ENCODE measurements at places on chromosomes 4 and X.

DNA sequence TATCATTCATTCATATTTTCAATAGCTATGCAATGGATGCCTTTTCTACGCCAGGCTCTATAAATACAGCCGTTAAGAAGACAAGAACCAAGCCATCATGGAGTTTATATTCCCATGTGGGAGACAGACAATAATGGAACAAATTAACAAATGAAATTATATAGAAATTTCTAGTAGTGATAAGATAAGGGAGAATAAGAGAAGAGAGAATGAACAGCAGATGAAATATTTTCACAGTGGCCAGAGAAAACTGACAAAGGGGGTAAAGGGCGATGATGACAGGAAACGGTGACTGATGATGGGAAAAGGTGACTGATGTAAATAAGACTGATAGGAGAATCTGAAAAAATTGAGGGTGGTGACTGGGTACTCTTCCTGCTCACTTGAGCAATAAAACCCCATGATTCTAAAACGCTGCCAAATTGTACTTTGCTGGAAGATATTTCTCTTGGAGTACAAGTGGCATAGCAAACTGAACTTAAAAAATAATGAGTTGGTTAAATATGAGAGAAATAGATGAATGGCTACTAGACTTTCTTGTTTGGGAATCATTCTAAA is 13.2 kb downstream of the RNF150 start:
- DNase-seq, result no peak

DNA sequence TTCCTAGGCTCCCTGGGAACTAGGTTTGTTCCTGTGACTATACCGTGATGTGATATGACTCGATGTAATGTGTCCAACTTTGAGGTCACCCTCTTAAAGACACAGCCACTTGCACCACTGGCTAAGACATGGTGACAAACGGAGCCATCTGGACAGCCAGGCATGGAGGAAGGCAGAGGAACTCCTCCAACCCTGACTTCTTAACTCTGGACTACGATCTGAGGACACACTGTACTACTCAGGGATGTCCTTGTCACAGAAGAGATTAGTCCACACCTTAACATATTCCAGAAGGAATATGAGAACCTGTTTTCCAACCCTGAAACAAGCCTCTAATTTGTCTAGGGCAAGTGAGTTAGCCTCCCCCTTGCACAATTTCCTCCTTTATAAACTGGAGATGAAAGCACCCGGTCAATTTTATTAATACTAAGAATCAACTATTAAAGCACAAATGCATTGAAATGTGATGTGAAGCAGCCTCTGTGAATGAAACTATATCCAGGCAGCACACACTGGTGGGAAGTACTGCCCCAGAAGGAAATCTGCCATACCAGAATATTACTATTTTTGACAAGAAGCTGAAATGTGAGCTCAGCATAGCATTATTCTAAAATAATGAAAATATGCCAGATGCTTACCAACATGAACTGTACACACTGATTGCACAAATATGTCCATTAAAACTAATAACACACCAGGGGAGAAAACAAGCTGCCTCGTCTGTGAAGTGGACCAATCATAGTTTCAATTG is 47.3 kb downstream of the TSPAN5 start:
- DNase-seq, result no peak

DNA sequence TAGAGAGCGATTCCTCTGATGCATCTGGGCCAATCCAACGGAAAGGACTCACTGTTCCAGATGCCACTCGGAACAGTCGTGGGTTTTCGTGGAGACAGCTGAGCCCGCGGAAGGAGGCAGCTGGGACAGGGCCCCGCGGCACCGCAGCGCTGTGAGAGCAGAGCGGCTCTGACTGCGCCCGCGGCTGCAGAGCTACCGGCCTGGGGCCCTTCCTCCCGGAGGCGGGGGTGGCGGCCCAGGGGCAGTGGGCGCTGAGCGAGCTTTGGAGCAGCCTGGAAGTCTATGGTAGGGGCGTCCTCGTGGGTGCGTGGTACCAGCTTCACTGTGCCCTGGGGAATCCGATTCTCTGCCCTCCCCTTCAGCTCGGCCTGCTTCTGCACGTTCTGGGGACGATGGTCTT is 24.9 kb downstream of the CLDN34 start:
- DNase-seq, result no peak

GRCh38 chr4:114907568-114907967 is 205.9 kb downstream of the NDST4 start:
- DNase-seq, result no peak

GRCh38 chr4:42452823-42453222 is 55.5 kb downstream of the SHISA3 start:
- no peak for DNase-seq

DNA sequence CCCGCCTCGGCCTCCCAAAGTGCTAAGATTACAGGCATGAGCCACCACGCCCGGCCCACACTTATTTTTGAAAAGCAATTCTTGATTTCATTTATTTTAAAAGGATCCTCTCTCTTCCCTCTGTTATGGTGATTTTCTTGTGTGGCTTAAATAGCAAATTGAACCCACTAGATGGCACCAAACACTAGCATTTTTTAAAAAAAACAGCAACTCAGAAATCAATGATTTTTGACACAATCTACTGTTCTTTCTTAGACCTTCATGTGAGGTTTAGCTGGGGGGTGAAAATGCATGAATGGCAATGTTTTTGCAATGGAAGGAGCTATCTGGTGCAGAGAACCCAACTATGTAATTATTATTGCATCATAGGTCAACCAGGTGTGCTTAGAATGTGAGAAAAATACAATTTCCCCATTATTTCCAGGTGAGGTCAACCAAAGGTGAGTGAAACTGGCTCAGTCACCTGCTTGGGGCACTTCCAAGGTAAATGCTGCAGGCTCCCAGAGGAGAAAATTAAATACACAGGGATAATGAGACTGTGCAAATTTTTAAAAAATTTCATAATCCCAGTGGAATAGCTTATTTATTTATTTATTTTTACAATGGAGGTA is 226.7 kb upstream of the PRKX start:
- DNase-seq, result peak; percentile 52

- no peak for DNase-seq
Measured at GRCh38 chr4:132101526-132101925, 1047.6 kb upstream of the PCDH10 start.

- no peak for DNase-seq
Measured at GRCh38 chr4:80990851-80991250, 39.7 kb upstream of the BMP3 start.

GRCh38 chr4:183747380-183747779 is 88.3 kb downstream of the TRAPPC11 start:
- DNase-seq, result no peak

DNA sequence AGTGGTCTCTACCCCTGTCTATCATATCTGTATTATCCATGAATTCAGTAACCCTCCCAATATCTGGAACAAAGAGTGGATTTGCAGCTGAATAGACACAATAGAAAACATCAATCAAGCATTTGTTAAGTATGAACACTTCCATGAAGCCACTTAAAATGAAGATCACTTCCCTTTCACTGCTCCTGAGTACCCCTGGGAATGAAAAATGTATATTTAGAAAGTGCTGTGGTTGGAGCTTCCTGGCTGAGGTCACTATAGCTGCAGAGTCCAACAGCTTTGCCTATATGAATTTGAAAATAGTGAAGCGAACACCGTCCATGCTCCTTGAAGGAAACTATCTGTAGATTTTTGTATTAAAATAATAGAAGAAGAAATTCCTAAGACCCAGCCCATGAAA is 227.0 kb downstream of the DTHD1 start:
- DNase-seq, result no peak

DNA sequence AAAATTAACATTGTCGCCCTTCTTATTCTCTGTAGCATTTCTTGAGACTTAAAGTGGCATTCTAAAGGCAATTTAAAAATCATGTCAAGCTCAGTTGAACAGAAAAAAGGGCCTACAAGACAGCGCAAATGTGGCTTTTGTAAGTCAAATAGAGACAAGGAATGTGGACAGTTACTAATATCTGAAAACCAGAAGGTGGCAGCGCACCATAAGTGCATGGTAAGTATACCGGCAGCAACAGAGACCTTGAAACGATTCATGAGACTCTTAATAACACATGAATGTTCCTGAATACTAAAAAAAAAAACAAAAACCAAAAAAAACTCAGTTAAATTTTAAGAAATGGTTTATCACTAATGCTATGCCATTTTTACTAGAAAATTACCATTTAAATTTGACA is 82.4 kb upstream of the HPRT1 start:
- DNase-seq, result peak; percentile 16

DNA sequence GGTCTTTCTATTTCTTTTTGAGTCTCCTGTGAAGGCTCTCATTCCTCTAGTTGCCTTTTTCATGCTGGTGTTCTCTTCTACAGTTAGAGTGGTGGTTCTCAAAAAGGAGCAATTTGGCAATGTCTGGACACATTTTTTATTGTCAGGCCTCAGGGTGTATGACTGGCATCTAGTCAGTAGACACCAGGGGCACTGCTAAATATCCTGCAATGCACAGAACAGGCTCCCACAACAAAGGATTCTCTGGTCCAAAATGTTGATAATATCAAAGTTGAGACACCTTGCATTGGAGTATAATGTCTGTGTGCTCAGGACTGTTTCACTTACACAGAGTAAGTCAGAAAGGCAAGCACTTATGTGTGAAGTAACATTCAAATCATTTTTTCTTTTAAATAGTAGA is 1360.7 kb downstream of the ADGRL3 start:
- DNase-seq, result no peak

- DNase-seq, result peak; percentile 58
Measured at GRCh38 chr4:23934915-23935314, 45.1 kb upstream of the PPARGC1A start.

GRCh38 chr4:121457278-121457875 is 76.6 kb upstream of the QRFPR start:
- no peak for DNase-seq

DNA sequence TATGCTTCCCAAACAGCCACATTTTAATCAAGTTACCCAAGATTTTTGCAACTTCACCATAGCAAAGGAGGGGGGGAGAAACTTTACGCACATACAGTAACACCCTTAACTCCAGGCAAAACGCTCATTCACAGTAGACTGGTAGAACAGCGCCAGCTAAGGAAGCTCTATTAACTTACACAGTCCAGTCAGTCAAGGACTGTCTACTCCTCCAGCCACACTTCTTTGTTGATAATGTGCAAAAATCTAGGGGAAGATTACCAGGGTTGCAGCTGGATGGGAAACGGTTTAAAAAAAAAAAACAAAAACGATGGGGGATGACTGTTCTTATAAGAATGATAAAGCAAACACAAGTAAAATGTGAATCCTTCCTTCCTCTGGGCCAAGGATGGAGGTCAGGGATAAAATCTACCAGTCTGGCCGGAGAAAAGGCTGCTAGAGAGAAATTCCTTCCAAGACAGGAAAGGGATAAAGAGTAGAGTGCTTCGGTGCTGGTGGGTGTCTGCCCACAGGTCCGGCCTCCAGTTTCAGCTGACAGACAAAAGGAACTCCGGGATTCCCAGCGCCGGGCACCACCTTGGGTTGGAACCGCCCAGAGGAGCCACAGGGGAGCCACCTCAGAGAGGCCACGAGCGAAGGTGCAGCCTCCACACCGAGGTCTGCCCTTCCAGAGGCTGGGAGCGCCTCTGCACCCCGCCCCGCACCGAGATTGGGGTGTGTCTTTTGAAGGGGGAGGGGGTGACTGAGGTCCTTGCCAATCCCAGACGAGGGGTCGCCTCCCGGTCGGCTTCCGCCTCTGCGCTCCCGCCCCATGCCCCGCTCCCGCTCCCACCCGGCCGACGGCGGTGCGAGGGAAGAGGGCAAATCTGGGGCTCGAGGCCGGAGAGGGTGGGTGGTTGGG is 811 bp downstream of the ANKRD50 start:
- no peak for DNase-seq

GRCh38 chr4:6705646-6706045 is 4.0 kb downstream of the MRFAP1L1 start:
- no peak for DNase-seq

- peak; percentile 83 for DNase-seq
Measured at GRCh38 chr4:92455951-92456350, 152.2 kb downstream of the GRID2 start.

DNA sequence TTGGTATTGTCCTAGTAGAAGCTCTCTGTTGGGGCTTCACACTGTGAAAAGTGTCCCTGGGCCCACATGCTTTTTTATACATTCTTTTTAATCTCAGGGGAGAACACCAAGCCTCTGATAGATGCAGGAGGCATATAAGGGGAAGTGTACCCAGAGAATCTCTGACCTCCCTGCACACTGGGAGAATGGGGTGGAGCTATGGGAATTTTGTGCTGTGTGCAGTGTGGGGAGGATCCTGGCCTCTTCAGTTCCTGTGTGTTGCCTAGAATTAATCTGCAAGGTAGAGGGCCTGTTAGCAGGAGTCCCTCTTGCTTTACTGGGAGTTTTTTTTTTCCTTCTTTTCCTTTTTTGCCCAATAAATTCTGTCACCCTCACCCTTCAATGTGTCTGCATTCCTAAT is 49.2 kb upstream of the SPIN4 start:
- DNase-seq, result no peak

- DNase-seq, result no peak
Measured at GRCh38 chr4:112023402-112023950, 121.8 kb upstream of the FAM241A start.

DNA sequence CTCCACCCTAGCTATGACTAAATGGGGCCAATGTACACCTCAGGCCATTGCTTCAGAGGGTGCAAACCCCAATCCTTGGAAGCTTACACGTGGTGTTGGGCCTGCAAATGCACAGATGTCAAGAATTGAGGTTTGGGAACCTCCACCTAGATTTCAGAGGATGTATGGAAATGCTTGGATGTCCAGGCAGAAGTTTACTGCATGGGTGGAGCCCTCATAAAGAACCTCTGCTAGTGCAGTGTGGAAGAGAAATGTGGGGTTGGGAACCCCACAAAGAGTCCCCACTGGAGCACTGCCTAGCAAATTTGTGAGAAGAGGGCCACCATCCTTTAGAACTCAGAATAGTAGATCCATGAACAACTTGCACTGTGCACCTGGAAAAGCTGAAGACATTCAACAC is 284.1 kb downstream of the ANTXR2 start:
- DNase-seq, result no peak

- DNase-seq, result no peak
Measured at GRCh38 chr4:81214881-81215868, at the start of gene PRKG2. PRKG2 (minus strand) TSS chr4:81215222; CDS start chr4:81205047, 10,175 bp downstream.

GRCh38 chr4:17699380-17699779 is 82.0 kb downstream of the FAM184B start:
- DNase-seq, result no peak

DNA sequence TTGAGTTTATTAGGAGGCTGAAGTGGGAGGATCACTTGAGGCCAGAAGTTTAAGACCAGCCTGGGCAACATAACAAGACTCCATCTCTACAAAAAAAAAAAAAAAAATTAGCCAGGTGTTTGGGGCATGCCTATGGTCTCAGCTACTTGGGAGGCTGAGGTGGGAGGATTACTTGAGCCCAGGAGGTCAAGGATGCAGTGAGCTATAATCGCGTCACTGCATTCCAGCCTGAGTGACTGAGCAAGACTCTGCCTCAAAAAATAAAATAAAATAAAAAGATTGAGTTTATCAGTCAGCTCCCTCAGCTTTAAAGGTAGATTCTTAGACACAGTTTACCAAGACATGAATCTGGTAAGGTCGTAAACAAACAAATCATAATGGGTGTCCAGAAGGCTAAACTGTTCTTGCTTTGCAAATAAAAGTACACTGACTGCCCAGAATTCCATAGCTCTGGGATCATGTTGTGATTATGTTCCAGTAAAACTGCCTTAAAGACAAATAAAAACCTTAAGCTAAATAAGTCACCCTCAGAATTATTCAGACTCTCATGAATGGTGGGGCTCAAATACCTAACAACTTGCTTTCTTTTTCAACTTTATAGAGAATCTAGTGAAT is 18.7 kb downstream of the APOO start:
- DNase-seq, result no peak

Data from SK-N-MC (cell line).